ENCODE measurements at places on chromosomes 12 and 14.

DNA sequence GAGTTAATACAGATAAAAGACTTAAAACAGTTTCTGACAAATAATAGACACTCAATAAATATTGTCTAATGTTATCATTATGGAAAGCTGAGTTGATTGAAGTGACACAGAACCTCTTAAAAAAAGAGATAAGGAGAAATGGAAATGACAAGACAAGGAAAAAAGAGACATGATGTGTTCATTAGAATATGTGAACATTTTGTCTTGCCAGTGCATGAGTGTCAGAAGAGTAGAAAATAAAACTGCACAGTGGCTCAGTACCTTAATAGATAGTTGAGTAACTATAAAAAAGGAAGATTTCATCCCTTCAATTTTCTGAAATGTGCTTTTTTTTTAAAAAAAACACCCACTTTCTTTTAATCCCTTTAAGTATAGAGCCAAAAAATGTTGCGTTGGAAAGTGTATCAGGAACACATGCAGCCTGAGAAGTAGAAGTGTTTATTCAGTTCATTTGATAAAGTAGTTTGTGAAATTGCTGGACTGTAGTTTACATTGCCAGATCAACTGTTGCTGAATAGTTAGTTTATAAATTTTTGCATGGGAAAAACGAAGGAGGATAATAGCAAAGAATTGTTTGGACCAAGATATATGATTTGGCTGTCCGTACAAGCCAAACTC lies 56.6 kb upstream of the ACSS3 start:
- DNase-seq = no peak

DNA sequence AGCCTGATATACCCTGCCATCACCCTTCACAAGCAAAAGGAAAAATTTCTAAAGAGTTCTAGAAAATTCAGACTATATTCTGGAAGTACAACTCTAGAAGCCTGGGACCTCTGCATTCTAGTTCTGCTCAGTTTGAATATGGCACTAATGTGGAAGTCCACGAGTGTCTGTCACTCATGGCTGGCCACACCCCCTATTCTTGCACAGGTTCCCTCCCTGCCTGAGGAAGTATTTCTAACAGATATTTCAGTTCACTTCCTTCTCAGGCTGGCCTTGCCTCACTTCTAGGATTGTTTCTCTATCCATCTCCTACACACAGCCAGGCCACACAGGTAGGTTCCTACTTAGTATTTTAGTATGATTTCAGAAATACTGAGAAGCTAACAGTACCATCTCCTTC lies 67.4 kb downstream of the PHLDA1 start:
- no peak for DNase-seq

- no peak for DNase-seq
Measured at GRCh38 chr12:47772094-47772660, 861 bp upstream of the SLC48A1 start.

DNA sequence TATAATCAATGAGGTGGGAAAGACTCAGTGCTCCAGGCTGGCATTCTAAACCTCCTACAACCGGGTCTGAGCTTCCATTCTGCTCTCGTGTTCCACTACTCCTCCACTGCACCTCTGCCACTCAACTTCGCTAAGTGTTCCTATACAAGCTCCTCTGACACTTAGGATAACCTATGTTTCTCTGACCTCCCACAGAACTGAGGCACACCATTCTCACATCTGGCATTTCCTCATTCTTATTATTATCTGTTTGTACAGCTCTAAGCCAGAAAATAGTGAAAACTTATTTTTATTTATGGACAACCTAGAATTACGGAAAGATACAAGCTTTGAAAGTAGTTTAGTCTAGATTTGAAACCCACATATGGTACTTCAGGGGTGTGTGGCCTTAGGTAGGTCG lies 127.0 kb downstream of the MED13L start:
- no peak for DNase-seq

DNA sequence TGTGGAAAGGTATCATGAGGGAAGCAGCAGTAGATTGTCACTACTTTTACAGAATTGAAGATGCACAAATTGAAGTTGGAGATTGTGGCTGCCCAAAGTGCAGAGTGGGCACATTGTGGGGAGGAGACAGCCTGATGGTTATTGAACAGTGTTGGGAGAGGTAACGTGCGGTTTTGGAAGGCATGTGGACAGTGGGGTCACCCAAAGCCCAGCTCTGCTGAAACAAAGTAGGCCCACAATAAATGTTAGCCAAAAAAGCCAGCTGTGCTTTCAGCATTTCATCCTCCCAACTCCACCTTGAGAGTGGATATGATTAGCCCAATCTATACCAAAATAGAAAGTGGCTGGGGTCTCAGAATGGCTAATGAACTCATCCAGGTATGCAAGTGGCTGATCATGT lies 96.7 kb downstream of the TMX1 start:
- no peak for DNase-seq

DNA sequence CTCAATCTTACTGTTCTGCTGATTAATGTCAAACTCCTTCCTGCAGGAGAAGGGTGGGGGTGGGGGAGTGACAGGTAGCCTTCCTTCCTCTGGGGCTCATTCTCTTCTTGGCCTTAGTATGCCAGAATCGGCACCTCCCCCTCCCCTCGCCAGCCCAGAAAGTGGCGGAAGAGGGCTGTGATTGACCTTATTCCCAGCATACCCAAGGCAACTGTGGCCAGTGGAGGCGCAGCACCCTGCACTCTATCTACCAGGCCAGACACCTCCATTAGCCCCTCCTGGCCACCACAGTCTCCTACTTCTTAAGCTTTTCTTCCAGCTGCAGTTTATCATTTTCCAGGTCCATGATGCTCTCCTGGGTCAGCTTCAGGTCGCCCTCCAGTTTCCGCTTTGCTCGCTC lies 15.5 kb downstream of the MYH6 start:
- DNase-seq = no peak

Measured in activated effector memory CD4-positive, alpha-beta T cell treated with Interleukin-2 at 50 U/mL for 16 hours (primary cell).